OCI-LY7 (cell line): ENCODE measurements at places on chromosomes 3 and 15. TPM values are rescaled to one million over a fixed set of nuclear protein-coding genes. Genes with fewer than 3 reads are reported as not detected.

The ZNF80 gene
- total RNA-seq = not detected in 2 replicates

DNA sequence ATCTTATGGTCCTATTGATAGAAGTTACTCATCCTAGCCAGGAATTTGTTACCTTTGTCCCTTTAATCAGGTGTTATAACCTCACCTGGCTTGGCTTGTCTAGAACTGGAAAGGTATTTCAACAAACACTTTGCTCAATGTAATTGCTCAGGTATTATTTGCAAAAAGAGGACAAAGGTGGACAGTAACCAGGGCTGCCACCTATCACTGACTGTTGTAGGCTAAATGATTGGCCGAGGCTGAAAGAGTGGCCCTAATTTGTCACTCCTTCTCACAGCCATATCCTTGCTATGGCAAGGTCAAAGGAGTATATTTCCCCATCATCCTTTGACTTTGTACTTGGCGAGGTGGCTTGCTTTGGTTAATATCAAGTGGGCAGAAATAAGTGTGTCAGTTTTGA lies 2.7 kb upstream of the SELENOS start:
- DNase-seq = no peak

DNA sequence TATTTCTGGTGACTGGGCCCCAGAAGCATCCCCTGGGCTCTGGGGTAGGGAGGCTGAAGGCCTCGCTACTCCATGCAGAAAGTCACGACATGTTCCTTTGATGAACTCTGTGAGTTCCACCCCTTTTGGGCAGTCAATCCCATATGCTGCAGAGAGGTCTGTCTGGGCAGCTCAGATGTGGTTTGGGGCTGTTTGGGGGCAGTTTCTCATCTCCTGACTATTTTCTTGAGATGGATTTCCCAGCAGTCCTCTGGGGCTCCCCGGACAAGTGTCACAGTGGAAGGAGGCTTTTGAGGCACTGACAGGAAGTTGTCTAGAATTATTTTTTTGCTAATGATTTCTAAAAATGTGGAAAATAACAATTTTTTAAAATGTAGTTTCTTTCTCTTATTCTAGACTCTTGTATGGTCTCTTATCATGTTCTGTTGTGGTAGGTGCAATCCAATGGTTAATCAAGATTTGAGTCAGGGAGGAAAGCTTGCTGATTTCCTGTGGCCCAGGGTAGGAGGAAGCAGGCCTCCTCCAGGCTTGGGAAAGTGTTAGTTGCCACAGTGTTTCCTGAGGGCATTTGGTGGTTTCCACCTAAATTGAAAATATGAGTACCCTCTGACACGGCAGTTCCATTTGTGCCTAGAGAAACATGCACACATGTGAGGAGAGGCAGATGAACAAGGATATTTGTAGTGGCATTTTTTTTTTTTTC lies 19.9 kb upstream of the TATDN2 start:
- no peak for DNase-seq

GRCh38 chr15:47412136-47412535 lies 305.2 kb upstream of the SEMA6D start:
- DNase-seq = no peak

The UROC1 gene
- not detected in 2 replicates for total RNA-seq

DNA sequence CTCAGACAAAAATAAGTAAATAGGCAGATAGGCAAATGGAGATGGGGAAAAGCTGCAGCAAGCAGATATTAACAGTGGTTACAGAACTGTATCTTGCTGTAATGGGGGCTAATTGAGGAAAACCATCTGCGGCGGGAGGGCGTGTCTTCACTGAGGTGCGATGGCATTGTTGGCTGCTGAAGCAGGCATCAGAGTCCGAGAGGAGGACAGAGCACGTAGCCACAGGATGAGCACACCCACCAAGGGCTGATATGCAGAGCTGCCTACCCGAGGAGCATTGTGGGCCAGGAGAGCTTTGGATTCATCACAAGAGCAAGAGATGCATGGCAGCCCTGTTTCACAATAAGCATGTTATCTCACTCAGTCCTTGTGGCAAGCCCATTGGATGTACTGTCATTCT lies 30.4 kb downstream of the CHRNA7 start:
- DNase-seq = no peak

- no peak for DNase-seq
Observed at GRCh38 chr3:150547045-150547741, 606 bp downstream of the EIF2A start.

The TWF2 gene
- 60.2 and 64.9 TPM in 2 replicates for total RNA-seq

- no peak for DNase-seq
Observed at GRCh38 chr3:196237203-196237602, 20.9 kb downstream of the SLC51A start.

The CLDN16 gene
- not detected in 2 replicates for total RNA-seq

The CCDC39 gene
- not detected in 2 replicates for total RNA-seq

The ZMYND10 gene
- 2.8 and 3.0 TPM in 2 replicates for total RNA-seq

GRCh38 chr3:15535732-15536131 lies 14.2 kb upstream of the COLQ start:
- no peak for DNase-seq

DNA sequence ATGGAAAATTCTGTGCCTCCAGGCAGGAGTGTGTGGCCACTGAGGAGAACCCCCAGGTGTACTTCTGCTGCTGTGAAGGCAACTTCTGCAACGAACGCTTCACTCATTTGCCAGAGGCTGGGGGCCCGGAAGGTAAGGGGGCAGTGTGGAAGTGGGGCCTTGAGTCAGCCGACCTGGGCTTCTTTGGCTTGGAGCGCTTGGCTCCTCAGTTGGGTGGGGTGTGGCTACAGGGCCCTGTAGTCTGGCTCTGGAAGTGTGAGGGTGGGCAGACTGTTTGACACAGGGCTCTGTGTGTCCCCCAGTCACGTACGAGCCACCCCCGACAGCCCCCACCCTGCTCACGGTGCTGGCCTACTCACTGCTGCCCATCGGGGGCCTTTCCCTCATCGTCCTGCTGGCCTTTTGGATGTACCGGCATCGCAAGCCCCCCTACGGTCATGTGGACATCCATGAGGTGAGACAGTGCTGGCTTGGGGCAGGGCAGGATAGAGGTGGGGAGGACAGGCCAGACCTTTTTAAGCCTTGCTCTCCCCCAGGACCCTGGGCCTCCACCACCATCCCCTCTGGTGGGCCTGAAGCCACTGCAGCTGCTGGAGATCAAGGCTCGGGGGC lies 18.2 kb upstream of the EXOG start:
- DNase-seq = no peak

DNA sequence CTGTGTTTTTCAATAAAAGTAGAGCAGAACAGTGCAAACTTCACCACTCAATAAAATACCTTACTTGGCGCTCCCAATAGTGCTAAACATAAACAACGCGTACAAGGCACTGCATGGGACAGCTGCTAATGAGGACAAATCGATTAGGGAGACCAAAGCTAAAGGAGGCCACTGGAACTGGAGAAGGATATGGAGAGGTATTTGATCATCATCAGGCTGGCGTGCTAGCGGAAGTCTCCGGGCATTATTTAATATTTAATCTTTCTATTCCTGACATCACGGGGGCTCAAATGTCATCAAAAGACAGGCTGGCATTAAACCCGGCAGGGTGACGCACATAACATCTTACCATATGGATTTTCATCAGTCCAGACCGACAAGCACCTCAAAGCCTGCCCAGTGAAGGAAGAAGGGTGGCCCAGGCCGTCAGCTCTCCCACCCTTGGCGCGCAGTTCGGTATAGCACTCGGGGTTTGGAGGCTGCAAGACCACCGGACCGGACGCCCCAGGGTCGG lies 604 bp downstream of the CCPG1 start:
- no peak for DNase-seq

The GRM2 gene
- total RNA-seq = 0.11 and 0.29 TPM in 2 replicates

DNA sequence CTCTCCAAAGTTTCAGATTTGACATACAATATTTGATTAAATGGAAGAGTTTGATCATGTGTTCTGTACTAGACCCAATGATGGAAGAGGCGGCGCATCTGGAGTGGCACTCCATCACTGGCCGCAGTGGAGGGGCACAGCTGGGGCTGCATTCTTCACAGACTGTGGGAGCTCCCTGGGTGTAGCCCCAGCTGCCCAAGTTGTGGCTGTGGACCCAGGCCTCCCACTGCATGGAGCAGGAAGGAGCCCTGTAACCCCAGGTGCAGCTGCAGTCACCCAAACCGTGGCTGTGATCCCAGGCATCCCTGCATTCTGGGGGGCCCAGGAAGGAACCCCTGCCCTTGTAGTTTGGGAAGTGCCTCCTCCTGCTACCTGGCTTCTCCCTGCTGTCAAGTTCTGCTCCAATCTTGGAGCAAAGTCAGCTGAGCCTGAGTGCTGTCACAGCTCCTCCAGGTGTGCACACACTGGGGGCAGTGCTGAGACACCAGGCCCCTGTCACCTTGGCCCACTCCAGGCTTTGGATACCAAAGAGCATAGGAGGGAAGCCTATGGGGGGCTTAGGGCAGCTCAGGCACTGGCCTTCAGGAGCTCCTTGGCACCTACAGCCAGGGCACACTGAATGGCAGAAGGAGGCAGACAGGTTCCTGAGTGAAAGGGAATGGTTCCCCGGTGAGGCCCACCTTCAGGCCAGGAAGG lies 651.9 kb upstream of the BCHE start:
- DNase-seq = no peak

DNA sequence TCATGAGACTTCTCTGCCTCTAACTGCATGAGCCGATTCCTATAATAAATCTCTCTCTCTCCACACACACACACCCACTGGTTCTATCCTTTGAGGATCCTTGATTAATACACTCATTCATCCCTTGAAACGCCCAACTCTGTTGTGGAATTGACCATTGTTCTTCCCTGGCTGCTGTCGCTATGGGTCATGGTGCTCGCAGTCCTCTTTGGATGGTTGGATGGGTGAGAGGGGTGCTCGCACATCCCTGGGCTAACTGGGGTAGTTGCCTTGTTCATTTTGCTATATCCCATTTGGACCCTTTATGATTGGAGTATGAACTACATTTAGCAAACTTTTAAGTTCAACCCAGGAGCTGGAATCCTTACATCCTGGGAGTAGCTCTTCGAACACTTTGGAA lies 33.9 kb upstream of the MYZAP start:
- no peak for DNase-seq

The SLC35G2 gene
- total RNA-seq = 0.40 and 0.59 TPM in 2 replicates

The GPR156 gene
- total RNA-seq = 0.13 TPM in 1 of 2 replicates, not detected in the other

The CYP1A1 gene
- 0.22 and 0.29 TPM in 2 replicates for total RNA-seq

- DNase-seq = no peak
Observed at GRCh38 chr3:15934389-15935195, 136.8 kb upstream of the ANKRD28 start.

The RLBP1 gene
- total RNA-seq = not detected in 2 replicates

The HRH1 gene
- total RNA-seq = not detected in 2 replicates

DNA sequence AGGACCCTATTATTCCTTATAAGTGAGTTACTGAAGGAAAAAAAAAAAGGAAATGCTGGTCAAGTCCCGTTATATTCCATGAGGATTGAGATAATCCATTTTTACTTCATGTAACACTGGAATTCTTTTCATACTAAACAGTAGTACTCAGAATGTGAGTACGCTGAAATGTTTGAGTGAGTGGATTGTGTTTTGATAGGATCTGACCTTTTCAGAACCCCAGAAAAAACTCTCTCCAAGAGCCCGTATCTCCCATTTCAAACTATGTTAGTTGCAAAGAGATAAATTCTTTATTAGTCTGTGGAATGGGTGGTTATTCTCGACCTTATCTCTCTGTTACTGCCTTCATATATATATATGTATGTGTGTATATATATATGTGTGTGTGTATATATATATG lies 2.5 kb upstream of the LPP start:
- DNase-seq = no peak

The TRIM42 gene
- not detected in 2 replicates for total RNA-seq

The ITIH1 gene
- not detected in 2 replicates for total RNA-seq

The ZNF774 gene
- total RNA-seq = 1.3 and 1.6 TPM in 2 replicates

The CACNA1D gene
- 0.42 TPM in 1 of 2 replicates, not detected in the other for total RNA-seq

GRCh38 chr3:118527514-118528044 lies 507.1 kb downstream of the IGSF11 start:
- no peak for DNase-seq

- DNase-seq = no peak
Observed at GRCh38 chr15:79432345-79433275, 474 bp downstream of the MINAR1 start.

DNA sequence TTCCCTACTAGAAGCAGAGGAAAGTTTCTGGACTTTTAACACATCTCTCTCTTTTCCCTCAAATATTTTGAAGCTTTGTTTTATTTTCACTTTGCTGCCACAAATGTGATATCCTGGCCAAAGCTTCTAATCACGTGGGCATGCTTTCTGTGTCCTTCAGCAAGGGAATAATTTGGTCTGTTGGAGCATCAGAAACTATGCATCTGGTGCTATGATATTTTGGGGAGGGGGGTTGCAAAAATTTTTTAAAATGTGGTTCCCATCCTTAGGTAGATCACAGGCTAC lies 254.2 kb downstream of the GAP43 start:
- no peak for DNase-seq

DNA sequence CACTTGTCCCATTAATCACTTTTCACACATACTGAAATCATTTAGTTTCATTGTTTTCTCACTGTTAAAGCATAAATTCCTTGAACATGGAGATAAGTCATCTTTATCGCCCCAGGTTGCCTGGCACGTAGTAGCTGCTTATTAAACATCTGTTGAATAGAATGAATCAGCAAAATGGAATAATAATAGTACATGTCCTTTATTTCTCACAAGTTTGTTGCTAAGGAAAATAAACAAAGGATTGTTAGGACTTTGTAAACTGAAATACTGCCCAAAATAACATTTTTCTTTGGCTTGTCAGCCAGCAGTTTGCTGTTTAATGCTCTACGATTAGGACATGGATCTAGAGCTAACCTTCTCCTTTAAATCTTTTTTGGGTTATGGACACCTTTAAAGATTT lies 17.9 kb downstream of the SLC35A5 start:
- DNase-seq = no peak

The GP5 gene
- total RNA-seq = not detected in 2 replicates

The MYO5C gene
- total RNA-seq = 4.1 and 5.6 TPM in 2 replicates

DNA sequence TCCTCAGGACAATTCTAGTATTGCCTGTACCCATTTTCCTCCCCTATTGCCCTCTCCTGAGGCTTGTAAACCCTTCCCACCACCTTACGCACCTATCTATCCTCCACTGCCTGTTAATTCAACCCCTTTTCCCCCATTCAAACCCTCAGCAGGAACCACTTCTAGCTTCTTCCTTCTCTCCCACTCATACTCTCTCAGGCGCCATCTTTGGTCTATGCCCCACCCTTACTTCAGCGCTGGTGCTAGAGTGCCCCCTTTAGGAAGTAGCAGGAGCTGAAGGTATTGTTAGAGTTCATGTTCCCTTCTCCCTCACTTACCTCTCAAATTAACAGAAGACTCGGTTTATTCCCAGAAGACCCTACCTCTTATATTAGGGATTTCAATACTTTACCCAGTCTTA lies 121.8 kb upstream of the NLGN1 start:
- peak; percentile 10 for DNase-seq

DNA sequence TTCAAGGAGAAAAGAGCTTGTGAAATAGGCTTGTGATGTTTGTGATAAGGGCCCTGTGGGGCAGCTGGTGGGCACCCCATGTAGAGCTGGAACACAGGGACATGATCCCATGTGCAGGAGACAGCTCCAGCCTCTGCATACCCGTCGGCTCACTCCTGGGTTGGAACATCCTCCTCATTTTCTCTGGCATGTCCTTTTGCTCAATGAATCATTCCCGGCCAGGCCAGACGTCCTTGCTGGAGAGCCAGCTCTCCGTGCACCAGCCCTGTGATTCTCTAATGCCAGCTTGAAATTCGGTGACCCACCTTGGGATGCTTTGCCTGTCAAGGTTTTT lies 77.3 kb downstream of the SMAD3 start:
- DNase-seq = no peak

The BBX gene
- 49.8 and 56.0 TPM in 2 replicates for total RNA-seq

GRCh38 chr15:59179717-59180116 lies 26.9 kb upstream of the LDHAL6B start:
- DNase-seq = no peak

The TF gene
- total RNA-seq = 0.15 and 0.89 TPM in 2 replicates
